HepG2 (cell line): ENCODE measurements at places on chromosomes 2 and 18. TPM values are rescaled to one million over a fixed set of nuclear protein-coding genes. Genes with fewer than 3 reads are reported as not detected.
A peak's percentile ranks its signal among the peaks of the same experiment; 100 is the strongest.

The NEB gene
- polyA plus RNA-seq = 0.21 and 0.27 TPM in 2 replicates

DNA sequence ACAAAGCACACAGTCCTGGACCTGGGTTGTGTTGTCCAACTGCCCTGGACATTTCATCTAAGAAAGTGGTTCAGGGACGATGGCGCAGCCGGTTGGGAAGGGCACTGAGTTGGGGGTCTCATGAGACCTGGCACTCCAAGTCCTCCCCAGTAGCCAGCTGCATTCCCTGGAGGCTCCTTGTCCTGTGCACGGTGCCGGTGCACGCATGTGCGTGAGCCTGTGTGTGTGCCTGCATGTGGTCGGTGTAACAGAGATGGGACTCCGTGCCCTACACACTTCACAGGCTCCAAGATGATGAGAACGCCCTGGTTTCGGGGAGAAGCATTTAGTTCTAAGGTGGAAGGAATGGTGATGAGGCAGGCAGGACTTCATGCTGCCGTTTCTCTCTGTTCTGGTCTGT lies 124.9 kb upstream of the PXDN start:
- H3K4me3 ChIP-seq = no peak overlapping the region
- H3K27ac ChIP-seq = no peak overlapping the region
- peaks cover 71% of the 10 kb centered on the region for H3K27me3 ChIP-seq

DNA sequence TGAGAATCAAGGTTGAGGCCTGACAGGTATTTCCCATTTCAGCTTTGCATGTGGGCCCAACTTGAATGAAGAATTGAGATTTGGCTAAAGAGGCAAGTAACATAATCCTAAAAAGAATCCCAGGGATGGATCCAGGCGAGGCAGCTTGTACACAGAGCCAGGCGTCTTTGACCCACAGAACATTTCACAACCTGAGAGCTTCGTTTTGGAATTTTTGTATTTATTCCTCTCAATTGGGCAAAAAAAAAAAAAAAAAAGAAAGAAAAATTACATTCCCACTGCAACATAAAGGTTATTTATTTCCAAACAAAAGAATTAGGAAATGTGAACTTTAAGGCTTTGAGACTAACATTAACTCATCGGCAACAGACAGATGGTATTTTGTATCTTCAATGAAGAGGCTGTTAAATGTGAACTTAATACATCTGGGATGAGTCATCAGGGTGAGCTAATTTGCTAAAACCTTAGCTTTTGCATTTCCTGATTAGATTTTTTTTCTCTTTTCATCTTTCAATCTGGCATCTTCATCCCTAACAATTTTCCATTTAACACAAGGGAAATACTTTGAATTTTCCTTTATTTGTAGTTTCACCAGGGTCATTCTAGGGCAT lies 478.5 kb upstream of the TNP1 start:
- H3K27me3 ChIP-seq = no peaks in the 10 kb centered on the region
- peak; percentile 58 for DNase-seq
- no peaks in the 10 kb centered on the region for H3K36me3 ChIP-seq
- H3K27ac ChIP-seq = no peak overlapping the region
- H3K4me1 ChIP-seq = peaks cover 55% of the 10 kb centered on the region

DNA sequence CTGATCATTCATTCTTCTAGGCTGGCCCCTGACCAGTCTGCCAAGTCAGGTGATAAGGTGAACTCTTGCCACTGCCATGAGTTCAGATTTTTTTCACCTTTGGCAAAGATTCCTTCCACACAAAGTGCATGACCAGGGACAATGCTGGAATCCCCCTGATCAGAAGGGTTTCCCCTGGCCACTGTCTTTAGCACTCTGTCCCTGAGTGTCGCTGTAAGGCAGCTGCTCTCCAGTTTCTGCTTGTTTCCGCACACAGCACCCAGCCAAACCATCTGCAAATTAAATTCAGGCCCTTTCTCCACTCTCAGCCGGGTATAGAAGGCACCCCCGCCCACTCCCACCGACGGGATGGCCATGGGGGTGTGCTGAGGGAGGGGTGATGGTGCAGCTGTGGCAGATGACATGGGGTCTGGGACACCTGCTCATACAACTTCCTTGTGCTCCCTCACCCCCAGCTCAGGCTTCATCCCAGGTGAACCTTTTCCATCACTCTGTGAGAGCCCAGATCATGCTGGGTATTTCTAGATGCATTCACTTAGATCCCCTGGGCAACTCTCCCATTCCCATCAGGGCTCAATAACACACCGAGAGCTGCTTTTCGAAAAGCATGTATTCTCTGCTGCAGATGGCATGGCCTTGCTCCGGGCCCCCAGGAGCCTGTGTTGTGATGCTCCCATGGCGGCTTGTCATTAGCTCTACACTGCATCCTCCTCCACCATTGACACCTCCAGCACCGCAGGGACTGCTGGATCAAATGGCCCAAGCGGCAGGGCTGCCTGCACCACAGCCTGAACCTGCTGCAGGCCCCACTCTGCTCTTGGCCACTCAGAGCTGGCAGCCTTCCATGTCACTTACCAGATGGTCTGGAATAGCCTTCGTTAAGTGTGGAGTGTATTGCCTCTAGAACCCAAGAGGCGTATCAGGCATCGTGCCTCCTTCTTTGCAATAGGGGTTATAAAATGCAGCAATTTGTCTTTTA lies 52.3 kb upstream of the ROCK2 start:
- peaks cover 3% of the 10 kb centered on the region; the same call in 1 of the 2 replicates for H3K27me3 ChIP-seq
- no peaks in the 10 kb centered on the region for H3K36me3 ChIP-seq
- H3K4me3 ChIP-seq = no peak overlapping the region
- peaks cover 44% of the 10 kb centered on the region for H3K4me1 ChIP-seq
- DNase-seq = no peak

DNA sequence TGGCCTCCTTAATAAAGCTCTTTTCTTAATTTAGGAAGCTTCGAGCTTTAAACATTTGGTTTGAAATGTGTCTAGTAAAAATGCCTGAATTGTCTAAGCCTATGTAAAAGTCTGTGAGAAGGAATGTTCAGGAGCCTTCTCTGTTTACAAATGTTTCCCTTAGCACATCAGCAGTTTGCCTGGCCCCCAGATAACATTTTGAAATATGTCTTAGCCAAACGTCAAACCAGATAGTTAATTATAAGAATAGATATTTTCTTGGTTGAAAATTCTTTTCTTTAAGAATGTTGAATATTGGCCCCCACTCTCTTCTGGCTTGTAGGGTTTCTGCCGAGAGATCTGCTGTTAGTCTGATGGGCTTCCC lies 498.6 kb downstream of the CCDC85A start:
- no peaks in the 10 kb centered on the region for H3K4me1 ChIP-seq
- DNase-seq = no peak
- H3K27ac ChIP-seq = no peak overlapping the region
- H3K27me3 ChIP-seq = no peaks in the 10 kb centered on the region
- no peaks in the 10 kb centered on the region for H3K36me3 ChIP-seq
- no peak overlapping the region for H3K4me3 ChIP-seq

DNA sequence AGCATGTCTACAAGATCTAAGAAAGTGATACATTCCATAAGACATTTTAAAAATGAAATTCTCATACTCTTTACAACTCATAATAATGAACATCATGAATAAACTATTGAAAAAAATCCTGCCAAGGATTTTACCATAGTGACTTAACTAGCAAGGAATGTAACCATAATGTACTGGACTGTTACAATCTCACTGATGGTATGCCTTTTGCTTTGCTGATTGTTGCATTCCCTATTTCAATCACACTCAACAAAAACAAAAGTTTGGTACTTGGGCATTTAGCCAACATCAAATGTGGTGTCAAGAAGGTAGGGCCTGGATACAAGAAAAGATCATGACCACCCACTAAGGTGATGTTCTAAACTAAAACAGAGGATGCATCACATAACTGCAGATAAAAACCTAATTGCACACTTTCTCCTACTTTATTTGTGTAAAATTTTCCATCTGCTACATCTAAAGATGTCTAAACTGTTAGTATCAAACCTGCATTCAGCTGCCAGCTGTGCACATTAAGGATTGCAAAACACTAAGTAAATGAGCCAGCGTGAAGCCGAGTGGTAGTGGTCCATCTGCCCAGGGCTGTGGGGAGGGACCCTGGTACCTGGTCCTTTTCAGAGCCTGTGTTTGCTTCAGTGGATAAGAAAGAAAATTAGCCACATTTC lies 564.4 kb downstream of the ZEB2 start:
- H3K27ac ChIP-seq = no peak overlapping the region
- H3K4me1 ChIP-seq = no peaks in the 10 kb centered on the region
- DNase-seq = no peak
- H3K4me3 ChIP-seq = no peak overlapping the region
- H3K27me3 ChIP-seq = no peaks in the 10 kb centered on the region

The TSGA10 gene
- polyA plus RNA-seq = 3.8 and 4.7 TPM in 2 replicates

The KIF3C gene
- 4.8 and 4.9 TPM in 2 replicates for polyA plus RNA-seq

DNA sequence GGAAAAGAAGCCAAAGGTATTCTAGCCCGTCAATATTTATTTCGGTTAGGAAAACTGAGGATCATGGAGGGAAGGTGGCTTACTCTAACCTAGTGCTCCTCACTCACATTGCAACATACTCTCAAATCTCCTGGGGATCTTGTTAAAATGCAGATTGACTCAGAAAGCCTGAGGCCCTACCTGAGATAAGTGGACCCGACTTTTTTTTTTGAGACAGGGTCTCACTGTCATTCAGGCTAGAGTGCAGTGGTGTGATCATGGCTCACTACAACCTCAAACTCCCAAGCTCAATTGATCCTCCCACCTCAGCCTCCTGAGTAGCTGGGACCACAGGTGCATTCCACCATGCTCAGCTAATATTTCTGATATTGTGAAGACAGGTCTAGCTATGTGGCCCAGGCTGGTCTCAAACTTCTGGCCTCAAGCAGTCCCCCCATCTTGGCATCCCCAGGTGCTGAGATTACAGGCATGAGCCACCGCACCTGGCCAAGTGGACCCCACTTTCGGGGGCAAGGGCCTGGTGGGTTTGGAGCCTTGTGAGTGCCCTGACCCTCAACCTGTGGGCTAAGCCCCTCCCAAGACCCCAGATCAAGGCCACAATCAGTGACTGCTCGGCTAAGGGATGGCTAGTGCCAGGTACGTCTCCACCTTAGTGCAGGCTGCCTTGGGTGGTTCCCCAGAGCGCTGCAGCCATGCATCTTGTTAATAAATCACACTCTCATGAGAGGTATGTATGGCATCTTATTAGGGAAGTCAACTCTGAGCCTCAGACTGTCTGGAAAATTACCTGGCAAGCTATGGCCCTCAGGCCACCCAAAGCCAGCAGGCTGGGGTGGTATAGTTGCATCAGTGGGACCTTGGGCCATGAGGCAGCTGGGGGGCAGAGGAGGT lies 1.1 kb upstream of the NEURL3 start:
- H3K27ac ChIP-seq = no peak overlapping the region
- no peak overlapping the region for H3K4me3 ChIP-seq
- H3K27me3 ChIP-seq = no peaks in the 10 kb centered on the region; the same call in 1 of the 2 replicates

The ZEB2 gene
- 0.07 and 0.10 TPM in 2 replicates for polyA plus RNA-seq

GRCh38 chr2:97763176-97763845 lies 49.9 kb downstream of the ZAP70 start:
- H3K27me3 ChIP-seq = no peaks in the 10 kb centered on the region
- H3K4me3 ChIP-seq = no peak overlapping the region
- H3K4me1 ChIP-seq = no peaks in the 10 kb centered on the region

GRCh38 chr18:44520981-44521667 lies 159.6 kb upstream of the SETBP1 start:
- no peak overlapping the region for H3K27ac ChIP-seq
- no peak overlapping the region for H3K4me3 ChIP-seq
- no peak for DNase-seq
- H3K4me1 ChIP-seq = no peaks in the 10 kb centered on the region

- H3K27ac ChIP-seq = no peak overlapping the region
- H3K4me3 ChIP-seq = no peak overlapping the region
- H3K27me3 ChIP-seq = peaks cover 4% of the 10 kb centered on the region; the same call in 1 of the 2 replicates
- no peaks in the 10 kb centered on the region for H3K36me3 ChIP-seq
- H3K4me1 ChIP-seq = no peaks in the 10 kb centered on the region
These were observed 162.1 kb downstream of the SH3RF3 start for GRCh38 chr2:109290887-109291643.

GRCh38 chr2:128464456-128464855 lies 145.8 kb upstream of the HS6ST1 start:
- H3K4me1 ChIP-seq = no peaks in the 10 kb centered on the region
- H3K4me3 ChIP-seq = no peak overlapping the region
- H3K36me3 ChIP-seq = no peaks in the 10 kb centered on the region
- H3K27me3 ChIP-seq = no peaks in the 10 kb centered on the region

GRCh38 chr2:88236666-88237065 lies 66.5 kb downstream of the THNSL2 start:
- no peak for DNase-seq
- peaks cover 11% of the 10 kb centered on the region; the same call in 1 of the 2 replicates for H3K4me1 ChIP-seq
- peaks cover 12% of the 10 kb centered on the region; the same call in 2 of the 3 replicates for H3K27me3 ChIP-seq

DNA sequence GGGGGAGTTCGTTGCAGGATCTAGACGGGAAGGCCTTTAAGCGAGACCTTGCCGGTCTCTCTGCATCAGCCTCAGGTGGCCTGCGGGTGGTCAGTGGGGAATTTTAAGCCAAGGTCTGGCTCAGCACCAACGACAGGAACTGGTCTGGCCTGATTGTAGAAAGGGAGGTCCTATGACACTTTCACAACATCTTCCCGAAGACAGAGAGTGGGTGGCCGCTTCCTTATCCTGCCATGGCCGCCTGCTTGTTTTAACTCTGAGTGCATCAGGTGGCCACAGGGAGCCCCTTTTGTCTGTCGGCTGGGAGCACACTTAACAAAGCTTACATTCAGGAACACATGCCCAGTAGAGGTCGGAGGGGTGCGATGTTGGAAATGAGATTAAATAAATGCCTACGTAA lies 363.7 kb upstream of the MYT1L start:
- no peak overlapping the region for H3K27ac ChIP-seq
- DNase-seq = no peak
- peaks cover 68% of the 10 kb centered on the region for H3K27me3 ChIP-seq

GRCh38 chr2:14642499-14642898 lies 10.0 kb downstream of the LRATD1 start:
- H3K27ac ChIP-seq = no peak overlapping the region
- no peaks in the 10 kb centered on the region for H3K4me1 ChIP-seq
- H3K4me3 ChIP-seq = no peak overlapping the region
- no peaks in the 10 kb centered on the region for H3K27me3 ChIP-seq
- no peak for DNase-seq

- no peak overlapping the region for H3K27ac ChIP-seq
- H3K4me3 ChIP-seq = no peak overlapping the region
- H3K36me3 ChIP-seq = no peaks in the 10 kb centered on the region
- no peak for DNase-seq
- no peaks in the 10 kb centered on the region for H3K27me3 ChIP-seq
- H3K4me1 ChIP-seq = peaks cover 10% of the 10 kb centered on the region
These were observed 180.2 kb downstream of the SOCS6 start for GRCh38 chr18:70468861-70469547.

- peaks cover 12% of the 10 kb centered on the region; the same call in 2 of the 3 replicates for H3K27me3 ChIP-seq
- H3K4me1 ChIP-seq = no peaks in the 10 kb centered on the region
- no peak for DNase-seq
- H3K27ac ChIP-seq = no peak overlapping the region
- H3K36me3 ChIP-seq = no peaks in the 10 kb centered on the region
These were observed 23.0 kb downstream of the MPP4 start for GRCh38 chr2:201675454-201675853.

- no peaks in the 10 kb centered on the region; the same call in none of the 2 replicates for H3K27me3 ChIP-seq
- H3K27ac ChIP-seq = no peak overlapping the region
- H3K36me3 ChIP-seq = no peaks in the 10 kb centered on the region
- H3K4me1 ChIP-seq = peaks cover 11% of the 10 kb centered on the region
- H3K4me3 ChIP-seq = no peak overlapping the region
These were observed 45.3 kb downstream of the SLC4A5 start for GRCh38 chr2:74297950-74298349.

The KIAA2012 gene
- not detected in 2 replicates for polyA plus RNA-seq

The HOXD10 gene
- not detected in 2 replicates for polyA plus RNA-seq
